NCI-H1694 (cell line): ENCODE measurements at places on chromosomes 1 and 21.

GRCh38 chr1:77047978-77048614 is 171.1 kb downstream of the PIGK start:
- no peak for DNase-seq

DNA sequence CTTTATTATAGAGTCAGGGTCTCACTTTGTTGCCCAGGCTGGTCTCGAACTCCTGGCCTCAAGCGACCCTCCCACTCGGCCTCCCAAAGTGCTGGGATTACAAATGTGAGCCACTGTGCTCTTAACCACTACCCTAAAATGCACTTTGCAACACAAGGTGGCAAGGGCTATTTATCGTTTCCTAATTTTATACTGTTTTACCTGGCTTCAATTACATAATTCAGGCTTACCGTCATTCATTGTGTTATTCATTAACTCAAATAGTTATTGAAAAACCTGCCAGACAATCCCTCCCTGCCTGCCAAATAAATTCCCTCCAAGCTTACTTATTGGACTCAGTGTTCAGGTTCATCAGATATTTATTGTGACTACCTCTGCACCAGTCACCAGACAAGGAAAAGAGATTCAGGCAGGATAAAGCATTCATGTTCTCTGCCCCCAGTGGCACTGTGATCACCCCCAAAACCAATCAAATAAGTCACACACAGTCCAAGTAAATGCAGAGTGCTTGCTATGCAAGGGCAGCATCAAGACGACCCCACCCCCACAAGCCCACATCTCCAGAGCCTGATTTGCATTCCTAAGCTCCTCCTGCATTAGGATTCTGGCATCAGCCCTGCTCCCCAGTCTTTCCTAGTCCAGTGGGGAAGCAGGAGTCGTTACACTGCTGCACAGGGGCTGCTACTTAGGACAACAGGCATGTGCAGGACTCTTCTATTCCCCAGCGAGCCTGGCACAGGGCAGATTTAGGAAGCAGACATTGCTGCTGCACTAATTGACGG is 8.1 kb downstream of the PAQR7 start:
- no peak for DNase-seq

DNA sequence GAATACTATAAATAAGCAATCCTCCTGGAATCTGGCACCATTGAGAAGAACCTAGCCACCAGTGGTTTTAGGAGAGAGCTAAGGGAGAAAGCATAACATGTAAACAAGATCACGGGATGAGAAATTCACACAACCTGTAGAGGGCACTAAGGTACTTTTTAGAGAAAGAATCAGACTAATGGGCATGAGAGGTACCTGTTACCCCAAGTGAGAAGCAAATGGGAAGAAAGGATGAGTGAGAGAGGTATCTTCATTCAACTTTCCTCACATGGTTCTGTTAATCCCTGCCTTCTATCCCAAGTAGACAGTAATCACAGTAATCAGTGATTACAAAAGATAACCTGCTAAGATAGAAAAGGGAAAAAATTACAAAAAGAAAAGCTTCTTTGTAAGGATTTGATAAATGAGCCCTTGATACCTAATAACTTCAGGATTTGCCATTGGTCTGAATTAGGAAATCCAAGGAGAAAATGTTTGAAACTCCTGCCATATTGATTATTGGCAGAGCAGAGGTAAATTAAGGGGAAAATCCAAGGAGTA is 251.1 kb upstream of the ADGRL2 start:
- DNase-seq, result peak; percentile 55

GRCh38 chr1:7221826-7222694 is 436.8 kb downstream of the CAMTA1 start:
- no peak for DNase-seq

- DNase-seq, result no peak
Measured at GRCh38 chr1:58883888-58884482, 100.1 kb upstream of the JUN start.

DNA sequence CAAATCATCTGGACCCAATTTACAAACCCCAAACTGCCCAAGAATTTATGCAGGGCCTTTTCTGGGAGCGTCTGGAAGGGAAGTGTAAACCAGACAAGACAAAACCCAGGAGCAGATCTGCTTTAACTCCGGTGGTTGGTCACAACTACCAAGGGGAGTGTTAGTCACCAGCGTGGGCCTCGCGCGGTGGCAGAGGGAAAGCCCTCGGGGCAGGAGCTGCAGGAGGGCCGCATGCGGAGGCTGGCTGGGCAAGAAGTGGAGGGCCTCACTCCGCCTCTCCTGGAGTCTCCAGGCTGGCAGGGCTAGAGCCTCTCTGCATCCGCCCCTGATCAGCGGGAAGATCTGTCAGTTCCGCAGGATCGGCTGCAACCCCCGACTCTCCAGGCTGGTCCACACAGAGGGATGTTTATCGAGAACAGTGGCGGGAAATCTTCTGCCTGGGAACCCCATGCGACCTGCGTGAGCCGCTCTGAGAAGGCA is 2.0 kb downstream of the COL24A1 start:
- no peak for DNase-seq

- no peak for DNase-seq
Measured at GRCh38 chr1:117250061-117250606, 39.4 kb upstream of the VTCN1 start.

DNA sequence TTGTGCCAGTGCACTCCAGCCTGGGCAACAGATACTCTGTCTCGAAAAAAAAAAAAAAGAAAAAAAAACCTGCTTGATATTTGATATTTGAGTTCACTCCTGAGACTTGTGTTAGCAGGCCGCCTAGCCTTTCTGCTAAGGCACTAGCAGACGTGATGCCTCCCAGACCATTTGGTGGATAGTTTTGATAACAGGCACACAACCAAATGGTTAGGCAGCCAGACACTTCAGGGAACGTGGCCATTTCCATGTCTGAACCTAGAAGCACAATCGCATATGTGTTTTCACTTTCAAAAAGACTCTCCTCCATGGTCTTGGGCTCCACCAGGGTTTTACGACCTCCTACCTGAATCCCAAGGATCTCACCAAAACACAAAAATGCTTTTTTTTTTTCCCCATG is 1319.5 kb downstream of the BRINP3 start:
- DNase-seq, result no peak

DNA sequence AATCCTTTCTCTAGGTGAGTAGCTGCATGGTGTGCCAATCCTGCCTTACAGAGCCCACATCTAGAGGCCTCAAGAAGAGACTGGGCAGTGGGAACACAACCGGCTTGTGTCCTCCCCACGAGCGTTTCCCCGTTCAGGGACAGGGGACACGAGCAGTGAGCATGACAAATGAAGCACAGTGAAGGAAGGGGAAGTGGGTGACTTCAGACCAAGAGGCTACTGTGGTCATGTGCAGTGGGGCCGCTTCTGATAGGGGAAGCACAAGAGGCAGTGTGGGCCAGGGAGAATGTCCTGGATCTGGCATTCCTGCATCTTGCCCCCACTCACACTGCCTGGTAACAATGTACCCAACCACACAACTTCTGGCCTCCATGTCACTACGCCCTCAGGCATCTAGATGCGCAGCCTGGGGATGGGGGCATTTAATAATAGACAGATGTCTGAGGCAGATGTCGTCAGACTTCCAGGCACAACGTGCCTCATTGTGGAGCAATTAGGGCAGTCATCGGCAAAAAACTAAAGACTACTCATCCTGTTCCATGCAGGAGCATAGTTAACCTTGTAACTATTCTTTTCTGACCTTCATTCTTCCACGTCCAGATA is 155.6 kb upstream of the NBPF11 start:
- no peak for DNase-seq

DNA sequence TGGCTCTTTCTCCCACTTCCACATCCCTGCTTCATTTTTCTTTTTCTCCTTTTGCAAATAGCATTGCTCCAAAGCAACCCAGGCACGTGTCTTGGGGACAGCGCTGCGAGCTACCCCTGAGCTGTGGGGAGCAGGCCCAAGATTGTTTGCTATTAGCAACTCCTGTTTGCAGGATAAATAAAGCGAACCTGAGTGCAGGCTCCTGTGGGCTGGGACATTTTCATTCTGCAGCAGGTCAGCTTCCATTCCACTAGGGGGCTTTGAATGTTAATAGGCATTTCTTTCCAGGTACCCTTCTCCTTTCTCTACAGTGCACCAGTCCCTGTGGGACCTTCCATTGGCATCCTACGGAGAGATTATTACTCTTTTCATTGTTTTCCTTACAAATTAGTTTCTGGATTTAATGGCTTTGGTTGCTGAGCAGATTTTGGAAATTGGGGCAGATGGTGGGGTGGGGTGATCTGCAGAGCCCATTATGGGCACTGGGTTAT is 54.0 kb downstream of the OLFML3 start:
- peak; percentile 63 for DNase-seq

DNA sequence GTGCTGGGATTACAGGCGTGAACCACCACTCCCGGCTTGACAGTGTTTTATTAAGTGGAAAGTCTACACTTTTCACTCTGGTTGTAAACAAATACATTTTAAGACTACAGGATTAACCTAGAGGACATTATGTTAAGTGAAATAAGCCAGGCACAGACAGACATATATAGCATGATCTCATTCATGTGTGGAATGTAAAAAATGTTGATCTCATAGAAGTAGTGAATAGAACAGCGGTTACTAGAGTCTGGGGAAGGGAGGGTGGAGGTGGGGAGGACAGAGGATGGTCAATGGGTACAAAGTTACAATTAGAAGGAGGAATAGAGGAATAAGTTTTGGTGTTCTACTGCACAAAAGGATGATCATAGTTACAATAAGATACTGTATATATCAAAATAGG is 16.9 kb downstream of the CTH start:
- no peak for DNase-seq

DNA sequence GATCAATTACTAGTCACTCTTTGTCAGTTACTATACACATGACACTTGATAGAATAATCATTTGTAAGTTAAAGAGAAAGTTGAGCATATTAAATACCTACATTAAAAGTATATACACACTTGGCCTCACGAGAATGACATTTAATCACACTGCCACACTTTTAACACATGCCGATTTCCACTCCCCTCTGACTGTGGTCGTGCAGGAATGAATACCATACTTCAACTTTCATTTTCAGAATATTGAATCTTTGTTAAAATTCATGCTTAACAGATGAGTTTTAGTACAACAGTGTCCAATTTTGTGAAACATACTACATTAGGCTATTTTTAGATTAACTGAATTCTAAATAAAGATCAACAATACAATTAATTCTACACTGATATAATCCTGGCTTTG is 78.2 kb upstream of the SDC3 start:
- no peak for DNase-seq

- no peak for DNase-seq
Measured at GRCh38 chr1:23869051-23869450, 961 bp upstream of the FUCA1 start.

DNA sequence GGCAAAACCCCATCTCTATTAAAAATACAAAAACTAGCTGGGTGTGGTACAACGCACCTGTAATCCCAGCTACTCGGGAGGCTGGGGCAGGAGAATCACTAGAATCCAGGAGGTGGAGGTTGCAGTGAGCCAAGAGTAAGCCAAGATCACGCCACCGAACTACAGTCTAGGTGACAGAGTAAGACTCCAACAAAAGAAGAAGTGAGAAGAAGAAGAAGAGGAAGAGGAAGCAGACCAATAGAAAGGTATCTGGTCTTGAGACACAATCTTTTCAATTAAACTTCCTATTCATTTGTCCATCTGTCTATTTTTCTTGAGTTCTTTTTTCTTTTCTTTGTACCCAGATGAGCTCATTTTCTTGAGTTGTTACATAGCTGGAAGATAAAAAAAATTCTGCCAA is 55.7 kb upstream of the ACADM start:
- no peak for DNase-seq

DNA sequence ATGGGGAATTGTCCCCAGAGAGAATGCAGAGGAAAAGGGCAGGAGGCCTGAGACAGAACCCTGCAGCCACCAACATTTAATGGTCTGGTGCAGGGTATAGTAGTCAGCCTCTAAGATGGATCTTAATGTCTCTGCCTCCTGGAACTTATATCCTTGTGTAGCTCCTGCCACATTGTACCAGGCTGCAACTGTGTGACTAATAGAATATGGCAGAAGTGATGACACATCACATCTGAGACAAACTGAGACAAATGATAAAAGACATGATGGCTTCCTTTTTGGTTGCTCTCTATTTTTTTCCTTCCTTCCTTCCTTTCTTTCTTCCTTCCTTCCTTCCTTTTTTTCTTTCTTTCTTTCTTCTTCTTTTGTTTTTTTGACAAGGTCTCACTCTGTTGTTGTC is 37.1 kb upstream of the CYP4B1 start:
- DNase-seq, result no peak

DNA sequence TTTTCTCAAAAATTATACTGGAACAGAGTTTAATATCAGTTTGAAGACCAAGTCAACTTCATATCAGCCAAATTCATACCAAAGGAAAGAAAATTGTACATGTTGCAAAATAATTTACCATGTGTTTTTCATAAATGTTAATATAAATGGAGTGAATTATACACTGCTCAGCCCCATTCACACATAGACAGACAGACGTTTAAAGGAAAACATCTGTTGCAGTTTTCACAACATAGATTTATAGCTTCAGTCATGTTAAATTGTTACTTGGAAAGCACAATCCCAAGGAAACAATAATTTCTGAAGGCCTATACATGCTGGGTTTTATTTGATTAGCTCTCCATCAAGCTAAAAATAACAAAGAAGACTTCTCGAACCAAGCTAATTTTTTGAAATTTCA is 27.8 kb upstream of the HYI start:
- no peak for DNase-seq

DNA sequence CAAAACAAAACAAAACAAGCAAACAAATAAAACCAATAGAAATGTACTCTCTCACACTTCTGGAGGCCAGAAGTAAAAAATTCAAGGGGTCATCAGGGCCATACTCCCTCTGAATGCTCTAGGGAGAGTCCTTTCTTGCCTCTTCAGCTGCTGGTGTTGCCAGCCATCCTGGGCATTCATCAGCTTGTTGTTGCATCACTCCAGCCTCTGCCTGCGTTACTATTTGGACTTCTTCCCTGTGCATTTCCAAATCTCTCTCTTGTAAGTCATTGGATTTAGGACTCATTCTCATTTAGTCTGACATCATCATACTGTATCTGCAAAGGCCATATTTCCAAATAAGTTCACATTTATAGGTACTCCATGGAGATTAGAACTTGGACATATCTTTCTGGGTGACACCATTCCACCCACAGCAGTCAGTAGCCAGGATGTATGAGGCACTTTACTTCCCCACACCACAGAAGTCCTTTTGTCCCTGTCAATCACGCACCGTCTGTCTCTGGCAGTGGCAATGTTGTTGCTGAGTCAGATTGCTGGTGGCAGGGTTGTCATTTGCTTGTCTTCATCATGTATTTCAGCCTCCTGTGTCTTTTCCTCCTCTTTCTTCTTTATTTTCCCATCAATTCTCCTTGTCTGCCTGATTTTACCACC is 151.0 kb upstream of the KCNJ6 start:
- no peak for DNase-seq

- no peak for DNase-seq
Measured at GRCh38 chr1:108584428-108584856, 24.5 kb downstream of the EEIG2 start.
